T-cell (primary cell): ENCODE measurements at places on chromosomes 2 and 18.

DNA sequence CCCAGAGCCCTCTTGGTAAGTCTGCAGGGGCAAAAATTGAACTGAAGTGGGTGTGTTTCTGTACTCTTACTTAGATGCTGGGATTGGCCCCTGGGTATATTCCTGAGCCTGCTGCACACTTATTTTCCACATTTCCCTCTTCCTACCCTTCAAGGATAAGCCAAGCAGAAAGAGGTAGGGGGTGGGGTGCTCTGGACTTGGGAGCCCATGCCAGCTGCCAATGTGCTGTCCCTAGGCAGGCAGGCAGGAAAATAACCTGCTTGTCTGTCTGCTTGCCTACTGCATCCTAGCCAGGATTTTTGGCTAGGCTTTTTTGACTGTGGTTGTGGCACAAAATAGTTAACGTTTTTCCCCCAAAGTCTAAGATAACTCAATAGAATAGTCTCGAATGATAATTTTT, 234.3 kb downstream of the ALK start:
- DNase-seq, result no peak

- no peak for DNase-seq
These were observed 117.9 kb upstream of the POU3F3 start for GRCh38 chr2:104736026-104736425.

GRCh38 chr2:123162400-123163016, 862.6 kb upstream of the CNTNAP5 start:
- no peak for DNase-seq

DNA sequence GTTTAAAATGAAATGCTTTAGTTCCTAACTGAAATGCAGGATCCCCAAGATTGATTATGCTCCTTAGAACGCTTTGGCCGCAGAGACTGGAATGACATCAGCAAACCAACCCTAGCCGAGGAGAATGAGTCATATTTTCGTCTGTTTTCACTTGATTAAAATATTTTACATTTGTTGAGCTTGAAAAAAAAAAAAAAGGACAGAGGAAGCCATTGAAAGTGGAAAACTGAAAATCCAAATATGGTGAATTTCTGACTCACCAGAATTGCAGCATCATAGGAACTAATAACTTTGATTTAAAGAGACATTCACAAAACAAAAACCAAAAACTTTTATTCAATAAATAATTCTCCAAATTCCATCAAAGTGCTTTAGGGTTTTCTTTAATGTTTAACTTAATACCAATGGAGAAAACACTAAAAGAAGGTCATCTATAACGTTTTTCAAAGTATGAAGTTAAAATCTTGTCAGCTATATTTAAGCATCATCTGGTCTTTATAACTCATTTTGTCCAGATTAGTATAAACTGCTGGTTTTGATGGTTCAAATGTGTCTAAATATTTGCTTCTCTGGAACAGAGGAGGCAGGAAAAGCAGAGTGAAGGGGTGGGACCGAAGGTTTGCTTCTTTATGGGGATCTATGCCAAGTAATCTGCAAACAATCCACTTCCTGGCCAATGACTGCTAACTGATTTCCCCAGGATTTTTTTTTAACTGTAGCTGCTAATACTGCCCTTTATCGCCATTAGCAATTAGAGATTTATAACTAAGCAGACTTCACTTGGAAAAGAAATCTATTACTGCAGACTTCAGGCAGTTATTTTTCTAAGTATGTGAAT, 30.9 kb upstream of the COL5A2 start:
- no peak for DNase-seq

- peak; percentile 19 for DNase-seq
These were observed at the start of gene FAM110C for GRCh38 chr2:46471-47345. FAM110C (minus strand) TSS chr2:46505; CDS start chr2:46385, 120 bp downstream.

DNA sequence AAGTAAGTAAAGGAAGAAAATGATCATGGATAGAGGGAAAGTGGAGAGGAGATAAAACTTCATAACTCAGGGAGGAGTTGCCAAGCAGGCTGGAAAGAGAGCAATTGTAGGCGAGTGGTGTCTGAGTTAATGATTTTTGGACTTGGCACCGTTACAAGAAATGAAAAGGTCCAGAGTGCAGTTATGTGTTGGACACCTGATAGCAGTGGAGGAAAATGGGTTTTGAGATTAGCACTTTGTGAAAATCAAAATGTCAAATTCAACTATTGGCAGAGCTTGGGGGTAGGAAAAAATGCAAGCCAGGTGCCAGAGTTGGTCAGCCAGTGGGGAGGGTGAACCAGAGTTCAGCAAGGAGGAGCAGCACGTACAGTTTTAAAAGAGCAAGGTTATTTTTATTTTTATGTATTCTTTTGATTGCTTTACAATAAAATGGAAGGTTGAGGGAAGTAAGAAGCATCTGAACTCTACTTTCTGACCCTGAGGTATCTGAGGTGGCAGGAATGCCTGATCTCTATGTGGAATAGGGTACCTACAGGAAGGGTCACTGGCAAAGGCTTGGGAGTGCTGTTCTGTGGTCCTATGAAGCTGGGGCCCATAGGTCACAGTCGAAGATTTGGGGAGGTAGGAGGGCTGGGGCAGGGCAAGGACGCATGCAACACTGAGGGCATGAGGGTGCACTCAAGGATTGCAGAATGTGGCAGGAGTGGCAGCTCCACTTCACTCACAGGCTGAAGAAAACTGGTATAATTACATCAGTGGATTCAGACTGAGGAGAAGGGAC, 127.5 kb downstream of the CD8B2 start:
- DNase-seq, result no peak

- no peak for DNase-seq
These were observed 208.0 kb downstream of the PTPRM start for GRCh38 chr18:7775128-7775527.

- DNase-seq, result no peak
These were observed 6.1 kb downstream of the FARSB start for GRCh38 chr2:222649801-222650200.

GRCh38 chr2:84492571-84492970, 23.7 kb upstream of the DNAH6 start:
- DNase-seq, result no peak
